ENCODE measurements at places on chromosomes 11 and 22. TPM values are rescaled to one million over a fixed set of nuclear protein-coding genes. Genes with fewer than 3 reads are reported as not detected.
A peak's percentile ranks its signal among the peaks of the same experiment; 100 is the strongest.

GRCh38 chr11:69744435-69744834 lies 30.7 kb downstream of the FGF4 start:
- no peaks in the 10 kb centered on the region for H3K27me3 ChIP-seq
- no peak for DNase-seq
- no peaks in the 10 kb centered on the region for H3K4me1 ChIP-seq
- no peaks in the 10 kb centered on the region for H3K36me3 ChIP-seq
- no peak overlapping the region for H3K4me3 ChIP-seq

- DNase-seq: no peak
- peaks cover 38% of the 10 kb centered on the region for H3K27me3 ChIP-seq
- peak overlapping the region; percentile 68 for H3K4me3 ChIP-seq
- H3K4me1 ChIP-seq: peaks cover 17% of the 10 kb centered on the region
Measured at GRCh38 chr11:72642884-72643522, 31.2 kb downstream of the PDE2A start.

DNA sequence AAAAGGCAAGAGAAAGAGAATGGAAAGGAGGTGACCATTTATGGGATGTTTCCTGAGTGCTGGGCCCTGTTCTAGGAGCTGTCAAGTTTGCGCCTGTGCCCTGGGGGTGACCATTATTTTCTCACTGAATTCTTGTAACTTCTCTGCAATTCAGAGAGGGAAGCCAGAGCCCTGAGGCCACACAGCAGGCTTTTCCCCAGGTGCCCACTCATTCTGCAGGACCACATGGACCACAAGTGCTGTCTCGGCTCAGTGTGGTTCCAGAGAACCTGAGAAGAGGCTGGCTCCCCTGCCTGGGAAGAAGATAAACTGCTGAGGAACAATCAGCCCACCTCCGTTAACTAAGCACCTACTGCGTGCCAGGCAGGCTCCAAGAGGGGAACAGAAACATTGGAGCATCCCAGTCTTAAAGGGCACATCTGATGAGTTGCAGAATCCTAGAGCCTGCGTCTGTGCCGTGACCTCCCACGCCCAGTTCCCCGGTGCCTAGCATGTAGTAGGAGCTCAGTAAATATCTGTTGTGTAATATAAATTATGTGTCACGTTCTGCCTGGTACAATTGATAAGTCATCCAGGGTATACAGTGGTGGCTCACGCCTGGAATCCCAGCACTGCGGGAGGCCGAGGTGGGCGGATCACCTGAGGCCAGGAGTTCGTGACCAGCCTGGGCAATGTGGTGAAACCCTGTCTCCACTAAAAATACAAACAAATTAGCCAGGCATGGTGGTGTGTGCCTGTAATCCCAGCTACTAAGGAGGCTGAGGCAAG lies 31.6 kb upstream of the CRYBB3 start:
- no peaks in the 10 kb centered on the region for H3K4me1 ChIP-seq
- H3K36me3 ChIP-seq: peaks cover 30% of the 10 kb centered on the region
- no peak for DNase-seq
- H3K27me3 ChIP-seq: no peaks in the 10 kb centered on the region

GRCh38 chr22:35986088-35986487 lies 42.5 kb downstream of the RBFOX2 start:
- peak overlapping the region; percentile 44 for H3K27ac ChIP-seq
- H3K4me3 ChIP-seq: no peak overlapping the region
- H3K4me1 ChIP-seq: no peaks in the 10 kb centered on the region
- H3K27me3 ChIP-seq: no peaks in the 10 kb centered on the region
- H3K36me3 ChIP-seq: no peaks in the 10 kb centered on the region

- H3K36me3 ChIP-seq: no peaks in the 10 kb centered on the region
- no peaks in the 10 kb centered on the region for H3K4me1 ChIP-seq
- no peaks in the 10 kb centered on the region for H3K27me3 ChIP-seq
- DNase-seq: no peak
Measured at GRCh38 chr11:133228471-133229329, 303.6 kb downstream of the OPCML start.

DNA sequence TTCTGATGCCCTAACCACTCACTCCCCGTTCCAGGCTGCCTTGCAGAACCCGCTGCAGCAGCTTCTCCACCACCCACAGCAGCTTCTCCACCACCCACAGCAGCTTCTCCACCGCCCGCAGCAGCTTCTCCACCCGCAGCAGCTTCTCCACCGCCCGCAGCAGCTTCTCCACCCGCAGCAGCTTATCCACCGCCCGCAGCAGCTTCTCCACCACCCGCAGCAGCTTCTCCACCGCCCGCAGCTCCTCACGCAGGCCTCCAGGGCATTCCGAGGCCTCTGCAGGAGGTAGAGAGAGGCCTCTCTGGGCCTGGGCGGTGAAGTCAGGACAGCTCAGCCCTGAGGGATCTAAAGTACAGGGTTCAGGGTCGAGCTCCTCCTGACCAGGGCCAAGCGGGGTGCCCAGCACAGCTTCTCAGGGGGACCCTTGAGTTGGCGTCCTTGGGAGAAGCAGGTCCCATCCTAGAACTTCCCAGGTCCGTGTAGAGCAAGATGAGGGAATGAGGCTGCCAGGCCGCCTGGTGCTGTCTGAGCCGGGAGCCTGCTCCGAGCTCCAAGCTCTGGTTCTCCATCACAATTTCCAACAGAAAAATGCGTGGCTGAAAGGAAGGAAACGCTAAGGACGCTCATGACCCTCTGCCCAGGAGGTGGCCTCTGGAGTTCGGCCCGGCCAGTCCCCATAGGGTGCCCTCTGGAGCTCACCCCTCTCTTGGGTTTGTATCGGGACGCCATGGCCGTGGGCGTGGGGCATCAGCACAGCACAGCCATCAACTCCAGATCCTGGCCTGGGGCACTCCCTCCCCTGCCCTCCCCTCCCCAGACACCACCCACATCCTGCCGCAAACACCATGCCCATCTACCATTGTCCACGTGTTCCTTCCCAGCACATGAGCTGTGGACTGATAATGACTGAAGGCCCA lies 528.6 kb downstream of the BRD1 start:
- no peak for DNase-seq
- no peaks in the 10 kb centered on the region for H3K27me3 ChIP-seq
- H3K4me3 ChIP-seq: no peak overlapping the region
- H3K36me3 ChIP-seq: no peaks in the 10 kb centered on the region
- no peaks in the 10 kb centered on the region for H3K4me1 ChIP-seq
- H3K27ac ChIP-seq: no peak overlapping the region

GRCh38 chr11:19853920-19854319 lies 141.3 kb downstream of the NAV2 start:
- no peaks in the 10 kb centered on the region for H3K27me3 ChIP-seq
- no peak for DNase-seq
- peaks cover 5% of the 10 kb centered on the region for H3K4me1 ChIP-seq
- H3K27ac ChIP-seq: no peak overlapping the region
- H3K36me3 ChIP-seq: no peaks in the 10 kb centered on the region

- no peak overlapping the region for H3K4me3 ChIP-seq
- no peaks in the 10 kb centered on the region for H3K27me3 ChIP-seq
- peaks cover 69% of the 10 kb centered on the region for H3K4me1 ChIP-seq
- no peaks in the 10 kb centered on the region for H3K36me3 ChIP-seq
Measured at GRCh38 chr22:41480397-41480735, 11.4 kb downstream of the ACO2 start.

DNA sequence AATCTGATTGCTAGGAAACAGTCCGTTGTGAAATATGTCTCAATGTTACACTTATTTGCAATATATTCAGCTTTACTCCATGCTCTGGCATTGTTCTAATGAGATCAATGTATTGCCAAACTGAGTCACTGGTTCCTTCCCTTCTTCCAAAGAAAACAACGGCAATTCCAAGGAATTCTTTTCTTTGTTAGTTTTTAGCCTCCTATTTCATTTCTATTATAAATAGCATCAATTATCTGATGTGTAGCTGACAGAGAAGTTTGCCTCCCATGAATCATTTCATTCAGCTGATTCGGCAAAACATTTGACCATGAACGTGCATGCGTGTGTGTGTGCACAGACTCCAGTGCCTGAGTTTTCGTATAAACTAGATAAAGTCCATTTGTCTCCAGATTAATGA lies 346.8 kb downstream of the ETS1 start:
- no peak overlapping the region for H3K27ac ChIP-seq
- H3K27me3 ChIP-seq: no peaks in the 10 kb centered on the region
- no peak for DNase-seq
- H3K36me3 ChIP-seq: no peaks in the 10 kb centered on the region
- no peak overlapping the region for H3K4me3 ChIP-seq

GRCh38 chr11:102438311-102439062 lies 14.1 kb downstream of the TMEM123 start:
- H3K27me3 ChIP-seq: no peaks in the 10 kb centered on the region
- H3K4me1 ChIP-seq: no peaks in the 10 kb centered on the region
- H3K4me3 ChIP-seq: no peak overlapping the region
- no peak for DNase-seq
- H3K27ac ChIP-seq: no peak overlapping the region

DNA sequence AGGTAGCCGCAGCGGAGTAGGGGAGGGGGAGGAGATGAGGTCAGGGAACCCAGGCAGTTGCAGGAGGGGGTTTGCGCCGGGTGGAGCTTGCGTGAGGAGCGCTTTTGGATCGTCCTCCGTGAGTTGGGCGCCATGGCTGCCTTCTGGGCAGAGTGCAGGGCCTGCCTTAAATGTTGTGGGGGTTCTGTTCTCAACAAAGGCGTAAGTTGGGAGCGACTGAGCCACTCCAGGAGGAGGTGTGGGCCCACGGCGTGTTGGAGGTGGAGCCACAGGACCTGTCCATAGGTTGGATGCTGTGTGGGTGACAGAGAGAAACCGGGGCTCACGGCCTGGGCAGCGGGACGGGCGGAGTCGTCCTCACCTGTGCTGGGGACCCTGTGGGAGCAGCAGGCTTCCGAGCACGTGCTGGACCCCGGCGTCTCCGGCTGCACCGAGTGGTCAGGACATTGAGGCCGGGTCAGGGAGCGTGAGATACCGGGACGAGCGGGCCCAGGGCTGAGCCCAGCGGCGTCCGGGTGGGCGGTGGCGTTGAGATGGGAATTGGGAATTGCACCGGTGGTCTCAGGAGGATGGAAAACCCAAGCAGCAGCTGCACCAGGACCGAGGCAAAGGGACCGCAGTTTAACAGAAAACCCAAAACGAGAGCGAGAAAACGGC lies 977 bp upstream of the PGGHG start:
- H3K4me1 ChIP-seq: no peaks in the 10 kb centered on the region
- peaks cover 29% of the 10 kb centered on the region for H3K27me3 ChIP-seq
- H3K27ac ChIP-seq: peak overlapping the region; percentile 86
- DNase-seq: no peak

DNA sequence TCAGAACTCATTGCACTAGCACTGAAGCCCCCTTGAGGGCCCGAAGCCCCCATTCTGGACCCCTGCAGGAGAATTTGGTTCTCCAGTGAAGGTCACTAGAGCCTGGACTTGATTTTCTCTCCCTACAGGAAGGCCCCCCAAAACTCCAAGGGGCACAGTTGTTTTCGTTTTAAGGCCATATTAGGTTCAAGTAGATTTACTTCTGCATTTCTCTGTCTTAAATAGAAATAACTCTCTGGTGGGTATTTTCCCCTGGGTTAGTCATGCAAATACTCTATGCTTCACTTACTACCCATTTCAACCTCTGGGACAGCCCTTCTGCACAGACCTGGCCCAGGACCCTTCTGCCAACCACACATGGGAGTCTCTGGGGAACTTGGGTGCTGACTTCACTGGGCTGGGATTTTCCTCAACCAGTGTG lies 41.6 kb downstream of the WEE1 start:
- H3K4me1 ChIP-seq: peaks cover 10% of the 10 kb centered on the region
- H3K27me3 ChIP-seq: no peaks in the 10 kb centered on the region
- no peak for DNase-seq
- H3K36me3 ChIP-seq: no peaks in the 10 kb centered on the region
- peak overlapping the region; percentile 96 for H3K27ac ChIP-seq
- H3K4me3 ChIP-seq: no peak overlapping the region

The SSRP1 gene
- 67.5 TPM for total RNA-seq

The OR2AT4 gene
- total RNA-seq: 0.87 TPM

DNA sequence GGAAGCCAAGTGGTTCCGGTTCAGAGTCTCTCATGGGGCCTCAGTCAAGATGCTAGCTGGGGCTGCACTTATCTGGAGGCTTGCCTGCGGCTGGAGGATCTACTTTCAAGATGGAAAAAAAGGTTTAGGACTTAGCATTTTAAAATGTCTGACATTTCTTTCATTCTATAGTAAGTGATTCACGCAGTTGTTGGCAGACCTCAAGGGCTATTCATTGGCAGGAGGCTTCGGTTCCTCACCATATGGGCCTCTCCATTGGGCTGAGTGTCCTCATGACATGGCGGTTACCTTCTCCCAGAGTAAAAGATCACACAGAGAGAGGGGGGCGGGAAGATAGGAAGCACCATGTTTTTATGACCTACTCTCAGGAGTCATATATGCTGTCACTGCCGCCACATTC lies 298.0 kb upstream of the PLET1 start:
- no peaks in the 10 kb centered on the region for H3K27me3 ChIP-seq
- H3K4me1 ChIP-seq: no peaks in the 10 kb centered on the region
- no peak overlapping the region for H3K27ac ChIP-seq

The OR51I1 gene
- not detected for total RNA-seq

DNA sequence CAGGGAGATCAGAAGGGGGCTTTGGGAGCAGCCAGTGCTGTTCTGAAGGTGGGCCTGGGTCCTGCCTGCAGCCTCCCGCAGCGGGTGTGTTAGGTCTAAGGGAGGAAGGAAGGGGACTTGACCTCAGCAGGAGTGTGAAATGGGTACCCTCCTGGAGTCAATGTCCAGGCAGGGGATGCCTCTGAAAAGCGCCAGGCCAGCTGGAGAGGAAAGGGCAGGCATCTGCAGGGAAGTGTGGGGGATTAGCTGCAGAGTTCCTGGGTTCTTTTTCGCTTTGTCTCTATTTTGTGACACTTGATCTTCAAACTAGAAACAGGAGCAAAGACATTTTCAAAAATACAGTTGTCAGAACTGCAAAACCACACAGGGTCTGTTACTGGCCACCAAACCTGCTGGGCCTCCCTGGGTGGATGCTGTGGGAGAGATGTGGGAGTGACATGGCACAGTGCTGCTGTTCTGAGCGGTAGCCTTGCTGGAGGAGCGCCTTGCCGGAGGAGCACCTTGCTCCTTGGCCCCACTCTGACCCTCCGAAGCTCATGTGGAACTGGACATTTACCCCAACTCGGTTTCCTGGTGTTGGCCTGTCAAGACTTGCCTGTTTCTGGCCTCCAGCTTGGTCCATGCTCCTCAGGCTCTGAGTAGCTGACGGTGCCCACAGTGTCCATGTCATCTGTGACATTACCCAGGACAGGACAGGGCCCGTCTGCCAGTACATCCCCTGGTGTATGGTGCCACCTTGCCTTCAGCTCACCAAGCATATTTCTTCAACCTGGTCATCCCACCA lies 25.9 kb downstream of the MED15 start:
- H3K4me1 ChIP-seq: peaks cover 4% of the 10 kb centered on the region
- H3K27ac ChIP-seq: peak overlapping the region; percentile 84
- peaks cover 4% of the 10 kb centered on the region for H3K36me3 ChIP-seq
- DNase-seq: no peak
- no peak overlapping the region for H3K4me3 ChIP-seq

The FAM227A gene
- total RNA-seq: 3.3 TPM

GRCh38 chr11:63906585-63906984 lies 10.4 kb downstream of the RCOR2 start:
- no peak for DNase-seq
- H3K27me3 ChIP-seq: no peaks in the 10 kb centered on the region
- peaks cover 32% of the 10 kb centered on the region for H3K36me3 ChIP-seq
- H3K27ac ChIP-seq: no peak overlapping the region
